ENCODE measurements at places on chromosomes 2 and 18.

DNA sequence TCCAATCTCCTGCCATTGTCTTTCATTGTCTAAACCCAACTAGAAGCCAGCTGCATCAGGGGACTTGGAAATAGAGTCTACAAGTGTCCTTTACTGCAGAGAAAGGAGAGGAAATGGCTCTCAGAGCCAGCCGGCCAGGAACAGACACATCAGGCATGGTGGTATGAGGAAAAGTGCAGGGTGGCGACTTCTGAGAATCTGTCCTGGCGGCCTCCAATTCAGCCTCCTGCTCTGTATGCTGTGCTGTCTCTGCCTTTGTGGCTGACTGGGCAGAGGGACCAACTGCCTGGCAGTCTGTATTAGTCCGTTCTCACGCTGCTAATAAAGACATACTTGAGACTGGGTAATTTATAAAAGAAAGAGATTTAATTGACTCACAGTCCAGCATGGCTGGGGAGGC is 36.8 kb upstream of the AQP4 start:
- H3K27me3 ChIP-seq: no peaks in the 10 kb centered on the region
- H3K4me3 ChIP-seq: no peak overlapping the region
- no peaks in the 10 kb centered on the region for H3K36me3 ChIP-seq
- DNase-seq: no peak
- no peaks in the 10 kb centered on the region for H3K4me1 ChIP-seq
- H3K27ac ChIP-seq: no peak overlapping the region

DNA sequence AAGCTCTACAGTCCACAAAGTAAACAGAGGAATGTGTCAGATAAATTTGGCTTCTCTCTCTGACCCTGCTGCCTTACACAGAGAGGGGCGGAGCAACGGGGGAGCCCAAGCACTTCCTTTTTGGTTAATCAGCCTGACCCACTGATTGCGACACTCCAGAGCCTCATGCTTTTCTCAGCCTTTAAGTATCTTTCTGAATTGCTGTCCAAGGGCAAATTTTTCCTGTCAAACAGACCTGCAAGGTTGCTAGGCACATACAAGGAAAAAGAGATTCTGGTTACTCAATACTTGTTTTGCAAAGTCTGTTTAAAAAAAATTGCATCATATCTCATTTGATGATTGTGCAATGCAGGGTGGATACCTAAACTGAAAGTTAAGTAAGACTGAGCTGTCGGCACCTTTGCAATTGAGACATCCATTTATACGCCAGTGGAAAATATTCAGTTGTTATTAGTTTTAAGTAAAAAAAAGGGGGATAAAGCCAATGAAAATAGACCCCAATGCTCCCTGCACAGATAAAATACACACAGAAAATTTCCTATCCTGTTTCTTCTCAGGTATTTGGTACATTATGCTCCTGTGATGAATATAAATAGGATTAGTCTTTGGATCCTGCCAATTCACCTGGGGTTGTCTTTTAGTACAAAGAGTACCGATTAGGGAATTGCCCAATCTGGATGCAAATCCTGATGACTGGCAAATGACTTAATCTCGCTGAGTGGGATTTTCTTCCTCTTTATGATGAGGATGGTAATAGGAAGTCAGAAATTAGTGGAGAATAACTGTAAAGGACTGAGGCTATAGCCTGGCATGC is 260.2 kb upstream of the TRIB2 start:
- H3K36me3 ChIP-seq: no peaks in the 10 kb centered on the region
- peaks cover 5% of the 10 kb centered on the region for H3K4me1 ChIP-seq
- H3K4me3 ChIP-seq: no peak overlapping the region
- no peaks in the 10 kb centered on the region for H3K27me3 ChIP-seq
- peak; percentile 89 for DNase-seq

- no peaks in the 10 kb centered on the region for H3K4me1 ChIP-seq
- DNase-seq: no peak
- H3K36me3 ChIP-seq: no peaks in the 10 kb centered on the region
- H3K27me3 ChIP-seq: no peaks in the 10 kb centered on the region
- no peak overlapping the region for H3K4me3 ChIP-seq
- no peak overlapping the region for H3K27ac ChIP-seq
Observed at GRCh38 chr2:224934526-224935188, 107.6 kb downstream of the DOCK10 start.

GRCh38 chr2:84539729-84540128 is 23.4 kb downstream of the DNAH6 start:
- DNase-seq: no peak
- no peaks in the 10 kb centered on the region for H3K36me3 ChIP-seq
- no peak overlapping the region for H3K27ac ChIP-seq
- no peak overlapping the region for H3K4me3 ChIP-seq
- H3K27me3 ChIP-seq: no peaks in the 10 kb centered on the region

Data from hepatocyte (in vitro differentiated cells).